ENCODE measurements at places on chromosomes 6 and 20.

GRCh38 chr6:82248273-82248735 lies 760 bp upstream of the IBTK start:
- no peak for DNase-seq

DNA sequence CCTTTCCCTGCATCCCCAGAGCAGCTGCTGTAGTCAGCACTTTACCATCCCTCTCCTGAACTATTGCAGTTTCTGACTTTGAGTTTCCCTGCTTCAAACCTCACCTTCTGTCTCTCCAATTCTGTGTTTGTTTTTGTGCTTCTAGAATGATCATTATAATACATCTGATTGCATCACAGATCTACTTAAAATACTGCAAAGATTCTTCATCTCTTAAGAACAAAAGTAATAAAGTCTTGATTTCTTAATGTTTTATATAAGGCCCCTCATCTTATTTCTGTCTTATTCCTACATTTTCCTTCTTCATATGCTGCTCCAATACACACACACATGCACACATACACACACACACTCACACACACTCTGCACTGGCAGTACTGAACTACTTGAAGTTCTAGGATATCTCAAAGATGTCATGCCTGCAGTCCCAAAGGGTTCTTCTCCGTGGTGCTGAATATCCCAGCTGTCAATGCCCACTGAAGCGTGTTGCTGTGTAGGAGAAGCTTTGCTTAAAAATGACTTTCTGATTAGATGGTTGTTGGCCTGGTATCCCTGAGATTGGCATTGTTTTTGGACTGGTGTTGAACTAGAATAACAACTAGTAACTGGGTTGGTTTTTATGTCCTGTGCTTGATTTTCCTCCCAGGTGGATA lies 97.2 kb downstream of the MAP3K4 start:
- no peak for DNase-seq

DNA sequence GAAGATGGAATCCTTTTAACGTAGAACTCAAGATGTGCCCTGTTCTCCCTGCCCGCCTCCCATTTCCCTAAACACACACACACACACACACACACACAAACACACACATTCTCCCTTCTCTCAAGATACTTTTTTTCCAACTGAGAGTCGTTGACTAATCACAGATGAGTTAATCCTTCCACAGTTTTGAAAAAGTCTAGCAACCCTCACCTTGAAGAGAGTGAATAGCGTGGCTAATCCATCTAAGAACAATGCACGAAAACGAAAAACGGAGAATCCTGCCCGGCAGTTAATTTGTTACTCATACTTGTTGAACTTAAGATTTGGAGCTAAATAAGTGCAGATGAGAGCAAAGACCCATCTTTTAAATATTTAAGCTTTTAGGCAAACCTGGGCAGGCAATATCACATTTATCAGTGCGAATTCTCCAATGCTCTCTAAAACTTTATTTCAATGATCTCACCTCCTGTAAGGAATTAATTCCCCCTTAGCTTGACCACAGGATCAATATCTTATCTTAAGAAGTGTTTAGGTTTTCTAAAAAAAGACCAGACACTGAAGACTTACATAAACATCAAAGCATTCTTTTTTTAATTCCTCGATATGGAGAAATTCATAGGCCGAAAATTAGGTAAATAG lies 1.1 kb downstream of the AGPAT4 start:
- DNase-seq: no peak

DNA sequence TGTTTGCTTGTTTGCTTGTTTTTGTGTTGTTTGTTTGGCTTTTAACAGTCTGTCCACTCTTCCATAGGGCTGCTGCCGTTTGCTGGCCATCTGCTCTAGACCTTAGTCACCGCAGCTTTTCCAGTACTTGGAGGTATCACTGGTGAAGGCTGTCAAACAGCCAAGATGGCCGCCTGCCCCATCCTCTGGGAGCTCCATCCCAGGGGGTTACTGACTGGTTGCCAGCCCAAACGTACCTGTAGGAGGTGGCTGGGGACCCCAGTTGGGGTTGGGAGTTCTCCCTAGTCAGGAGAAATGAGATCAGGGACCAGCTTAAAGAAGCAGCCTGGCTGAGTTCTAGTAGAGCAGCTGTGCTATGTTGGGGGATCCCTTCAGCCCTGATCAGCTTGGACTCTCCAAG lies 418.4 kb downstream of the KHDRBS2 start:
- no peak for DNase-seq

- no peak for DNase-seq
Measured at GRCh38 chr6:34035161-34035560, 110.7 kb downstream of the GRM4 start.

- no peak for DNase-seq
Measured at GRCh38 chr6:108323710-108324466, 29.0 kb downstream of the AFG1L start.

DNA sequence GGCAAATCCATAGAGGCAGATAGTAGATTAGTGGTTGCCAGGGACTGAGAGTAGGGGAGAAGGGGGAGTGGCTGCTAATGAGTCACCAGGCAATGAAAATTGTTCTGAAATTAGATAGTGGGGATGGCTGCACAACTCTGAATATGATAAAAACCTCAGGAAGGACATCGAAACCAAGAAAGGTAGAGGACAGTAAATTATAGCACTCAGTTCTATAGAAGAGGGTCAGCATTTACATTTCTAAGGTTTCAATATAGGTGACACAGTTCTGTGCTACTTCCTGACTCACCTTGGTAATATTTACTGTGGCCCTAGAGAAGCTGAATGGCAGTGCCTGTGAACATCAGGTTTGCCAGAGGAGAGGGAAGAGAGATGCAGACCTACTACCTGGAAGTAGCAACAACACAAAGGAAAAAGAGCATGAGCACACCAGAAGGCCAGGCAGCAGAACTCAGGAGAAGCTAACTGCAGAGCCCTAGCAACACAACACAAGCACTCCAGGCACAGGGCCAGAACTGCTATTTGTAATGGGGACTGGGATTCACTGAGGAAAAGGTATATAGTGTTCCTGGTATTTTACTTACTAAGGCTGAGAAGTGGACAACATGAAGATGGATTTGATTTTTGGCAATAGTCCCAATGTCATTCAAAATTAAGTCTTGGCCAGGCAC lies 75.9 kb downstream of the PLCG1 start:
- DNase-seq: no peak

GRCh38 chr20:19497064-19497463 lies 261.0 kb upstream of the RIN2 start:
- no peak for DNase-seq

DNA sequence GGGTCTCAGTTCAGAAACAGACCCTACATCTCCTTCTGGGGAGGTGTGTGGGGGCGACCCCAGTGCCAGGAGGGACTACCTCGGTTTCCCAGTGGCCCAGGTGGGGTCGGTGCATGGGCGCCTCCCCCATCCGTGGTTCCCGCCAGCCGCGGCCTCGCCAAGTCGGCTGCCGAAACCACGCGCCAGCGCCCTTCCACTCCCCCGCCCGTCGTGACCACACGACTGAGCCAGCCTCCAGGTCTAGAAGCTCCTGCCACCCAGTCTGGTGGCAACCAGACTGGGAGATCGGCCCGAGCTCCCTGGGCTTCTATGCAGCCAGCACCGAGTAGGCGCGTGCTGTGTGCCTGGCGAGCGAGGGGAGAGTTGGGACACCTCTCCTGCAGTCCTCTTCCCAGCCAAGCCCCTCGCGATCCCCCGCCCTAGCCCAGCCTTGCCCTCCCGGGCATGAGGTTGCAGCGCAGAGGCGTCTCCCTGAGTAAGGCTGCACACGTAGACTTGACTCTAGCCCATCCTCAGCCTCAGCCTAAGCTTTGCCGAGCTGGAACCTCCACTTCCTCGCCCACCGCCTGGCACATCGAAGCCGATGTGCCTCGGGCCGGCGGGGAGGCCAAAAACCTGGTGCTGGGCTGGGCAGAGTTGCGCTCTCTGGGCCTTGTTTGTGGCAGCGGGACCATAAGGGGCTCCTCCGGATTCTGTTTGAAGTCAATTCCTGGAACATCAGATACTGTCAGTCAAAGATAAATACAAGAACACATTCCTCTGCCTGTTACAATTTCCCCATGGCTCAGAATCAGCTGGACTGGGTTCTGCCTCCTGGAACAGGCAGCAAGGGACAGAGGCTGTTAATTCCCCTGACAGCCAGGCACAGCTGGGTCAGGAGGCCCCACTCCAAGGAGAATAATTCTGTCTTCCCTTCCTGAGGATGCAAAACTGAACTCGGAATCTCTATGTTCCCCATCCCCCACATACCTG lies 1.5 kb upstream of the CPNE5 start:
- DNase-seq: no peak

- DNase-seq: no peak
Measured at GRCh38 chr6:56593801-56594318, 48.8 kb downstream of the DST start.

DNA sequence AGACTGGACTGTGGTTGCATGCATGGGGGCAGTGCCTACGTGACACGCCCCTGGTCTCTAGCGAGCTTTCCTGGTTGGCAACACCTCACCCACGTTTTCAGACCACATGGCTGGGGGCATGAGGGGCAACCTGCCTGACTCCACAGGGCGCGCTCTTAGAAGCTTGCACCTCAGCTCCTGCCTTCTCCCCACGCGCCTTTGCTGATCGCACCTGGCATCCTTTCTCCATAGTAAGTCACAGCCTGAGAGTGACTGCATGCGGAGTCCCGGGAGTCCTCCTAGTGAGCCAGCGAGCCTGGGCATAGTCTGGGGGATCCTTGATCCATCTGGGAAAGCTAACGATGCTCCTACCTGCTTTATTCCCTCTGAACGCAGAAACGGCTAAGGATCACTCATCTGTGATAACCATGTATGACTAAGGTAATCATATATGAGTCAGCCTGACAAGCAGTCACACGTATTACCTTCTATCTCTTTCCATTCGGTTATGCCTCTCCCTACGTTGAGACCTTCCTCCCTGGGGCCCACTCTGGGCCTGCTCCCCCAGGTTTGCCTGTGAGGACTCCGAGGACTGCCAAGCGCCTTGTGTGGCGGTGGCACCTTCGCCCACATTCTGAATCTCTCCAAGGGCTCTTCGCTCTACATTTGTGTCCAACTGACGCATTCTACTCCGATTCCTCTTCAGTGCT lies 4.5 kb downstream of the TCFL5 start:
- no peak for DNase-seq

DNA sequence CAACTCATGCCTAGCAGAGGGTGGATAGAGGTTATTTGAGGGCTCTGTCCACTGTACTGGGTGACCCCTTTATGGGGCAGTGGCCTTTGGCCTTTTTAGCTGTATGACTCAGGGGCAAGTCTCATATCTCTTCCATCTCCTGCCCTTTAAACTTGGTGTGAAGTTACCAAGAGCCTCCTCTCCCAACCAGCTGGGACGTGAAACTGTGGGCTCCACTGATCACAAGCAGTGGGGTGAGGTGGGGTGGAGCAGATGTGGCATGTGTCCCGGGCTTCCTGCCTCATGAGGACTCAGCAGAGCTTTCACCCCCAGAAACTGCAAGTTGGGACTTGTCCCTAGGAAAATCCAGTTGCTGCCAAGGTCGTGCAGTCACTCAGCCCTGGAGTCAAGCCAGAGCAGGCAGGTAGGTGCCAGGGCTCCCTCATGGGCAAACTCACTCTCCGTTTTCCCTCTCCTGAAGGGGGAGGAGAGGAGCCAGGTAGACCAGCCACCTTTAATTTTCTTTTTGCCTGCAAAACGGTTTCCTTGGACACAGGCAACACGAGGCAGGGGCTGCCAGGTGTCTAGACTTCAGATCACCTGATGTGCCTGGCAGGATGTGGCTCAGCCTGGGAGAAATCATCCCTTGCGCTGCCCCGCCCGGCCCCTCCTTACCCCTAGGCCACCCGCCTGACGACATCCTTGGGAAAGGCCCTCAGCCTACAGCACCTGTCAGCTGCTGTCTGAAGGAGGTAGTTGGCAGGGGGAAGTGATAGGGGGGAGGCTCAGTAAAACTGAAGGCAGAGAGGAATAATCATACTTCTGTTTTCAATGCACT lies 4.0 kb downstream of the CDKN1A start:
- no peak for DNase-seq

- DNase-seq: no peak
Measured at GRCh38 chr20:52812231-52812847, 159.8 kb upstream of the TSHZ2 start.

DNA sequence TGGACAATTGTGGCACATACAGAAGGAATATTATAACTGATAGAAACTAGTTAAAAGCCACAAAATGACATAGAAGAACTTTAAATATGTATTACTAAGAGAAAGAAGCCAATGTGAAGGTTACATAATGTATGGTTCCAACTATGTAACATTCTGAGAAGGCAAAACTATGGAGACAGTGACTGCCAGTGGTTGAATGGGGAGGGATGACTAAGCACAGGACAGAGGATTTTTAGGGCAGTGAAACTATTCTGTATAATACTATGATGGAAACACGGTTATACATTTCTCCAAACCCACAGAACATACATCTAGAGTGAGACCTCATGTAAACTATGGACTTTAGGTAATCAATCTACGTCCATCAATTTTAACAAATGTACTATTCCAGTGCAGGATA lies 22.4 kb downstream of the SYNCRIP start:
- no peak for DNase-seq

GRCh38 chr6:113428702-113429101 lies 428.4 kb upstream of the MARCKS start:
- DNase-seq: no peak

- DNase-seq: no peak
Measured at GRCh38 chr6:115363379-115363778, 697.3 kb downstream of the FRK start.

DNA sequence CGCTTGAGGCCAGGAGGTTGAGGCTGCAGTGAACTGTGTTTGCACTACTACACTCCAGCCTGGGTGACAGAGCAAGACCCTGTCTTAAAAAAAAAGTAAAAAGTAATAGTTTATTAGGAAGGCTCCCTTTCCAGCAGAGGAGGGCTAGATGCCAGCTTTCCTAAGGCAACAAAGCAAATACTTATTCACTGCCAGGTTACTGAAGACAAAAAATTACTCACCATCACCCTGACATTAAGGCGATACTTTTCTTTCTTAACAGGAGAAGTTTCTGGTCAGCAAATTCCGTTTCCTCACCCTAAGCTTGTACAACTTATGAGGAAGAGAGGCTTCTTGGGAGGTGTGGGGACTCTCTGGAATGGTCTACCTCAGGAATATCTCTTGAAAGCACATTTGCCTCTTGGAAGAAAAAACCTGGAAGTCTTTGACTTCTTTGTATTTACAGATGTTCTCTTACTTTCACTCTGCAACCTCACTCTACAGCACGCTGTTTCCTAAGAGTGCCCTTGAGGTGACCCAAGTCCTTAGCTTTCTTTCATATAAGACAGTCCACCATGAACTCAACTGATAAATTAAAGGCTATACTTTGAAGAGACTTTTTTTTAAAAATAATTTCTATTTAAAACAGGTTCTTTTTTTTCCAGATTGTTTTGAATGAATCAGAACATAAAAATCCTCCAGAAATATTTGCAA lies 52.9 kb upstream of the TRAF3IP2 start:
- DNase-seq: no peak
